T-helper 1 cell treated with Interleukin-12 subunit alpha and Interleukin-12 subunit beta and Interleukin-4 antibody, amounts not matched to agents 30 ng/mL and 1 ng/mL, for 36 hours (primary cell): ENCODE measurements at places on chromosomes 4 and X. TPM values are rescaled to one million over a fixed set of nuclear protein-coding genes. Genes with fewer than 3 reads are reported as not detected.

The HPGDS gene
- not detected in 2 replicates for total RNA-seq

The WDR1 gene
- total RNA-seq = 507 and 522 TPM in 2 replicates

The GC gene
- total RNA-seq = not detected in 2 replicates

The KCTD8 gene
- not detected in 2 replicates for total RNA-seq

The VCX gene
- total RNA-seq = not detected in 2 replicates

The SUPT20HL1 gene
- total RNA-seq = not detected in 2 replicates

The DBET gene
- not detected in 2 replicates for total RNA-seq

The PDZD4 gene
- total RNA-seq = 0.39 and 0.66 TPM in 2 replicates

The CCSER1 gene
- total RNA-seq = not detected in 2 replicates

The ADGRL3 gene
- not detected in 2 replicates for total RNA-seq

The SMARCA1 gene
- not detected in 2 replicates for total RNA-seq

The FDCSP gene
- not detected in 2 replicates for total RNA-seq

The NHS gene
- 5.4 and 5.6 TPM in 2 replicates for total RNA-seq

The EVC2 gene
- total RNA-seq = 0.49 and 0.66 TPM in 2 replicates

The ATP2B3 gene
- 0.07 and 0.12 TPM in 2 replicates for total RNA-seq

The TCEAL7 gene
- not detected in 2 replicates for total RNA-seq

The TMEM156 gene
- total RNA-seq = 43.3 and 43.8 TPM in 2 replicates

The GABRE gene
- total RNA-seq = not detected in 2 replicates

The ALPK1 gene
- 36.7 and 39.4 TPM in 2 replicates for total RNA-seq

The ANOS1 gene
- total RNA-seq = not detected in 2 replicates

The HERC5 gene
- 57.7 and 59.0 TPM in 2 replicates for total RNA-seq

The CAPN6 gene
- not detected in 2 replicates for total RNA-seq

The HELT gene
- total RNA-seq = not detected in 2 replicates

The CLCN5 gene
- 3.2 and 5.4 TPM in 2 replicates for total RNA-seq

The TCEAL6 gene
- not detected in 2 replicates for total RNA-seq

The GLRA2 gene
- total RNA-seq = not detected in 2 replicates

The PDE6B gene
- 12.5 and 16.2 TPM in 2 replicates for total RNA-seq
